ENCODE measurements at places on chromosomes 6 and 20. TPM values are rescaled to one million over a fixed set of nuclear protein-coding genes. Genes with fewer than 3 reads are reported as not detected.

- DNase-seq: no peak
These were observed 2.5 kb downstream of the HDAC2 start for GRCh38 chr6:113968472-113968871.

DNA sequence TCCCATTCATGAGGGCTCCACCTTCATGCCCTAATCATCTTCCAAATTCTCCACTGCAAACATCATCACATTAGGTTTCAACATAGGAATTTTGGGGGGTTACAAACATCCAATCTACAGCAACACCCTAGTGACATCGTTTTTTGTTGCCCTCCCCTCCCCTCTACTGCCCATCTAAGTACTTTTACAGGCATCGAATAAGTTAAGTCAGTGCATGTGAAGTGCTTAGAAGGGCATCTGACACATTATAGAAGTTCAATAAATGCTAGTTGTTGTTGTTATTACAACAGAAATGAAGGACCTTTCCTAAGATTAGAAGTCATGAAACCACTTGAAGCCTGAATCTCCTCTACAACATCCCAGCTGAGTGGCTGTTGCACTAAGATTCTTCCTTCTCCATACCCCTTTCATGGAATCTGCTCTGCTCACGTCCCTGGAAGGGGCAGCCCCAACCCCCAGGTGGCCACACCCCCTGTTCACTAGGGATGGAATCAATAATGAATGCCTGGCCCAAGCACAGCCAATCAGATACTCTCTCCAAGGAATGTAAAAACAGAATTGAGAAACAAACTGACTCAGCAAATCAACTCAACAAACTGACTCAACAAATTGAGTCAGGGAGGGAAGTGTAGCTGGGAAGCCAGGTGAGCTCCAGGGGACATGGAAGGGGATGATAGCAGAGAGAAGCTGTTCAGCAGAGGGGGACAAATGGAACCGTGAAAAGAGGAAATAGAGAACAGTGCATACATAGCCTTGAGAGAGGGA lies 3.9 kb upstream of the LRP11 start:
- DNase-seq: no peak

DNA sequence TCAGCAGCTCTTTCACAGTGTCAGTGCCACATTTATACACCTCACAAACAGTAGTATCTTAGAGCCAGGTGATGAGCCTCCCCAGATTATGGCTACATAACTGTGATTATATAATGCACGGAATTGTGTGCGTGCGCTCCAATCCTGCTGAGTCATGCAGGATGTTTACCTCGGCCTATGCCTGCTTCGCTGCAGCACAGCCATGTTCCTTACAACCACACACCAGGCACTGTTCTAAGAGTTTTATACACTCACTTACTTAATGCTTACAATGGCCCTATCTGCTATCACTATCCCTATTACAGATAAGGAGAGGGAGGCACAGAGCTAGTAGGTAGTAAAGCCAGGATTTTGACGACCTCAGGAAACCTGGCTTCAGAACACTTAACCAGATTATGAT lies 7.3 kb downstream of the ZKSCAN3 start:
- DNase-seq: peak; percentile 40

DNA sequence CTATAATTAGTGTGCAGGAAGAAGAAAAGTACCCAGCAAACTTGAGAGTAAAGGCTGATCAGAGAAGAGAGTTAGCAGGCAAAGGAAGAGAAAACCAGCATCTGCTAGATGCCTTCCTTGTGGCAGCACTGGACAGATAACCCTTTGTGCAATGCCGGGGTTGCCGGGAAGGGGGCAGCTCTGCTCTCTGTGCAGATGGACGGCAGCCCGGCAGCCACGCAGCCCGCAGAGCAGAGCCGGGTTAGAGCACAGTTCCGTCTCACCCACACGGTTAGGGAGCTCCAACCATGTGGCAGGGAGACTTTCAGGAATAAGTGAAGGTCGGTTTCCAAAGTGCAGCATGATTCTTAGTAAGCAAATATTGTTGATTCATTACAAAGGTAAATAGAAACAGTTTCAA lies 80.0 kb upstream of the RPS6KA2 start:
- no peak for DNase-seq

GRCh38 chr6:117444600-117444999 lies 18.9 kb upstream of the ROS1 start:
- peak; percentile 42 for DNase-seq

The CDK5RAP1 gene
- 24.9 TPM for total RNA-seq

The CAGE1 gene
- total RNA-seq: 0.30 TPM

GRCh38 chr20:59030911-59031563 lies 1.1 kb downstream of the ATP5F1E start:
- DNase-seq: no peak

GRCh38 chr6:154458565-154459470 lies 51.7 kb downstream of the CNKSR3 start:
- DNase-seq: peak; percentile 68

DNA sequence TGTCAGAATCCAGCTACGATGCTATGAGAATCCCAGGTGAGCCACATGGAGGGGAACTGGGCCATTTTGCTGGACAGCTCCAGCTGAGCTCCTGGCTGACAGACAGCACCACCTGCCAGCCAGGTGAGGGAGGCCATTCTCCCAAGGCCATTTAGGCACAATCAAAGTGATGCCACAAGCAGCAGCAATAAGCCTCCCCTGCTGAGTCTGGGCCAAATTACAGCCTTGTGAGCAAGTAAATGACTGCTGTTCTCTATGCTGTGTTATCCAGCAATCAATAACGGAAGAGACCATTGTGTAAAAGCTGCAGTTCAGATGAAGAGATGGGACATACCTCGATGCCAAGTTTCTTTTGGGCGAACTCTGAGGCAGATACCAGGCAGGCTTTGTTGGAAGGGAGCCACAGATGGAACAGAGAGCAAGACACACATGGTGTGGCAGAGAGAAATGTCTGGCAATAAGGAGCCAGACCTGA lies 14.0 kb upstream of the SCGN start:
- no peak for DNase-seq

DNA sequence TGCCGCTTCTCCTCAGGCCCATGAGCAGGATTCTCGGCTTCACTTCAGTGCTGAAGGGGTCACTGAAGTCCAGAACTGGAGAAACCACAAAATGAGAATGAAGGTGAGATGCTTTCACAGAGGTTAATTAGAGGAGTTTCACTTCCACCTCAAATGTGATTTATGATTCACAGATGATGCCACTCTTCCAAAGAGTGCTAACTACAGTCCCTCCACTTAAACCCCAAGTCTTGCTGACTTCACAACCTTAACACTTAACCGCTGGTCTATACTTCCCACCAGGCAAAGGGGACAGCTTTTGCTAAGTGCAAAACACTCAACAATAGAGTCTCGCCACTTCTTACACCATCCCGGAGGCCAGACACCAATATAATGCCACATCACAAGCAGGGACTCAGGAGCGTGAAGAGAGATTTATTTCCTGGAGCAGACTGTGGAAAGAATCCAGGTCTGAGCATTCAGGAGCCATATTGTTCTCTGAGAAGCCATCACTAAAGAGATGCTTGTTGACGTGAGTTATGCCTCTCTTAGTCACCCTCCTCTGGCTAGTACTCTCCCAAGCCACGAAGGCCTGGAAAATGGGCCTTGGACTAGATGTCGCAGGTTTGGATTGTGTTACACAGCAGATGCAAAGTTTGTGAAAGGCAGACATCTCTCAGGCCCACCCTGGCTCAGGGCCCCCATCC lies 24.4 kb downstream of the RRAGD start:
- DNase-seq: no peak

DNA sequence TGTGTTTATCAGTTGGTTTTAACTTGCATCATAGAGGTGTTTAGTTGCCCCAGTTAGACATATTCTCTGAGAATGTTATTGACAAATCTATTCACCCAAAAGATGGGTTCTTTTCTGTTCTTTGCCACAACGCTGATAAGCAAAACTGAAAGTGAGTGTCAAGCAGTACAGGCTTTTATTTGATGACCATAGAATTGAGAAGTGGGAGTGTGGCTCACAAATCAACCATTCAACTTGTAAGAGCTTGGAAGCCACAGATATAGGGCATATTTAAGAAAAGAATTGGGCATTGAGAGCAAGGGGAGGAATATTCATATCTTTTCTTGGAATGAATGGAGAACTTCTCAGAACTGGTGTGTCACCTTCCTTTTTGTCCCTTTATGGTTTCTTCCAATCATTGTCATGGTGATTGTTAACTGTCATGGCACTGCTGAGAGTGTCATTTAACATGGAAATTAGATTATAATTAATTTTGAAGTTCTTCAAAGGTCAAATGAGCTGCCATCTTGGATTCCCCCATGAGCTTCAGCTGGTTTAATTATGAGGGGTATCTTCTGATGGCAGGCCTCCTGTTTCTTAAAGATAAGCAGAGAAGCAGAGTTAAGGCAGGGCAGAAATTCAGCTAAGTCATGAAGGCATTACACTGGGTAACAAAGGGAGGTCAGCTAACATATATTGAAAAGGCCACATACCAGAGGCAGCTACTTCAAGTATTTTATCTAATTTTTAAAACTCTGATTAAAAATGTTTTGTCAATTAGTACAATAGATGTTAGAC lies 254.0 kb upstream of the HTR1E start:
- DNase-seq: no peak

DNA sequence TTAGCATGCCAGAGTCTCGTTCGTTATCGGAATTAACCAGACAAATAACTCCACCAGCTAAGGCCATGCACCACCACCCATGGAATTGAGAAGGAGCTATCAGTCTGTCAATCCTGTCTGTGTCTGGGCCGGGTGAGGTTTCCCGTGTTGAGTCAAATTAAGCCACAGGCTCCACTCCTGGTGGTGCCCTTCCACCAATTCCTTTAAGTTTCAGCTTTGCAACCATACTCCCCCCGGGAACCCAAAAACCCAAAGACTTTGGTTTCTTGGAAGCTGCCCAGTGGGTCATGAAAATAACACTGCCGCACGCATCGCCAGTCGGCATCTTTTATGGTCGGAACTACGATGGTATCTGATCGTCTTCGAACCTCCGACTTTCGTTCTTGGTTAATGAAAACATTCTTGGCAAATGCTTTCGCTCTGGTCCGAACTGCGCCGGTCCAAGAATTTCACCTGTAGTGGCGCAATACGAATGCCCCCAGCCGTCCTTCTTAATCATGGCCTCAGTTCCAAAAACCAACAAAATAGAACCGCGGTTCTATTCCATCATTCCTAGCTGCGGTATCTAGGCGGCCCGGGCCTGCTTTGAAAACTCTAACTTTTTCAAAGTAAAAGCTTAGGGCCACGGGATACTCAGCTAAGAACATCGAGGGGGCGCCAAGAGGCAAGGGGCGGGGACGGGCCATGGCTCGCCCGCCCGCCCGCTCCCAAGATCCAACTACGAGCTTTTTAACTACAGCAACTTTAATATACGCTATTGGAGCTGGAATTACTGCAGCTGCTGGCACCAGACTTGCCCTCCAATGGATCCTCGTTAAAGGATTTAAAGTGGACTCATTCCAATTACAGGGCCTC lies 1958.5 kb upstream of the DEFB115 start:
- DNase-seq: peak; percentile 32

GRCh38 chr20:37711001-37711400 lies 17.2 kb downstream of the CTNNBL1 start:
- DNase-seq: no peak

- no peak for DNase-seq
These were observed 1.2 kb upstream of the ZSCAN31 start for GRCh38 chr6:28337121-28337520.

GRCh38 chr6:140784573-140784972 lies 1348.2 kb upstream of the GJE1 start:
- DNase-seq: peak; percentile 20

The CFB gene
- total RNA-seq: 1.4 TPM

DNA sequence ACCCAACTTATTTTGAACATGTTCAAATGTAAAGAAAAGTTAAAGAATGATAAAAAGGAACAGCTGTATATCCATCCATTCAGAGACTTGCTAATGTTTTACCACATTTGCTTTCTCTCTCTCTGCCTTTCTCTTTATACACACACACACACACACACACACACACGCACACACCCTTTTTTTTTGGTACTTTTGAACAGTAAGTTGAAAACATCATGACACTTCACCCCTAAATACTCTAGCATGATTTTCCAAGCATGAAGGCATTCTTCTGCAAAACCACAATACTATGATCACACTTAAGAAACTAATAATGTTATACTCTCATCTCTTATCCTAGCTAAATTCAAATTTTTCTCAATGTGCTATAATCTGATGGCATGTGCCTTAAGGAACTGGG lies 192.3 kb downstream of the UTRN start:
- DNase-seq: peak; percentile 29

- no peak for DNase-seq
These were observed 45.7 kb downstream of the PREX1 start for GRCh38 chr20:48782053-48782452.

DNA sequence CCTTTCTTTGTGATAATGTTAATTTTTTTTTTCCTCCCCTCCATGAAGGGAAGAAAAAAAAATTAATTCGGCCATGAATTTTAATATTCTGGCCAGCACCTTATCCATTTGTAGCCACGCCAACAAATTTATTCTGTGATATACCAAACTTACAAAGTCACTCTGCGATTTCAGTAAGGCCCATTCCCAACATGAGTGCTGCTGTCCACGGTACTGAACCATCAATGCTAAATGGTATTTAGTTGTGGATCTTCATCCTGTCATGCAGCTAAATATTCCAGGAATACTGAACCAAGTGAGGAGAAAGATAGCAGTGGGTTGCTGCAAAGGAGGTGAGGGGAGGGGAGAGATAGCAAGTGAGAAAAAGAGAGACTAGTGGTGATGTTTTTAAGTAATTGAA lies 19.5 kb upstream of the RSPH4A start:
- DNase-seq: peak; percentile 12

GRCh38 chr6:151761851-151762250 lies 45.6 kb upstream of the ESR1 start:
- no peak for DNase-seq

DNA sequence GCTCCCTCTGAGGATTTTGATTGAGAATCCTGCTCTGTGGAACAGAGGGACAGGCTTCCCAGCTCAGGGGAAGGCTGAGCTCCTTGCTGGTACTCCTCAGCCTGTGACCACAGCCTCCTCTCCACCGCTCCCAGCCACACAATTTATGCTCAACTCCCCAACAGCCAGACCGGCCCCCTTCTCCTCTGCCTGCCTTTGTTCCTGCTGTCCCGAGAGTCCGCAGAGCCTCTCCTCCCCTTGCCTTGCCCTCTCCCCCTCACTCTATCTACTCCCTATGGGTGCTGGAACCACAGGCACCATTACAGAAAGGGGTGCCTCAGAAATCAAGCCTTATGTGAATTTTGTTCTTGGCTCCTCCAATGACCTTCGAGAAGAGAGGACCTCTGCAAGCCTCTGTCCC lies 15.9 kb downstream of the MAP1LC3A start:
- no peak for DNase-seq

GRCh38 chr6:10733863-10734262 lies 11.0 kb downstream of the TMEM14C start:
- DNase-seq: no peak

Data from astrocyte (in vitro differentiated cells and primary cell).